ENCODE measurements at places on chromosomes 12 and 14.

DNA sequence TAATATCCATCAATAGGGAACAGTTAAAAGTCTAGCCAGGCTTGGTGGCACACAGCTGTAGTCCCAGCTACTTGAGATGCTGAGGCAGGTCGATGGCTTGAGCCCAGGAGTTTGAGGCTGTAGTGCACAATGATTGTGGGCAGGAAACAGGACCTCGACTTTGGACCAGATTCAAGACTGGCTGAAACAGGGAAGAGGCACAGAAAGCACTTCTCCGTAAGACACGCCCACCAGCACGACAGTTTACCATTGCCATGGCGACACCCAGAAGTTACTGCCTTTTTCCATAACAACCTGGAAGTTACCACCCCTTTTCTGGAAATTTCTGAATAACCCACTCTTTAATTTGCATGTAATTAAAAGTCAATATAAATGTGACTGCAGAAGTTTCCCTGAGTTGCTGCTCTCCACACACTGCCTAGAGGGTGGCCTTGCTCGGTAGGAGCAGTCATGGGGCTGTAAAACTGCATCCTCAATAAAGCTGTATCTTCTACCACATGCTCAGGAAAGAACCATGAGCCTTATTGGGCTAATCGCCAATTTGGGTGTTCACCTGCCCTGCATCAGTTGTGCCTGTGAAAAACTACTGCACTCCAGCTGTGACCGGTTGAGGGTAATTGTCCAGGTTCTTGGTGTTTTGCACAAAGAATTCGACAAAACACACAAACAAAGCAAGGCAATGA is 4.6 kb upstream of the LRRC23 start:
- no peak for DNase-seq

DNA sequence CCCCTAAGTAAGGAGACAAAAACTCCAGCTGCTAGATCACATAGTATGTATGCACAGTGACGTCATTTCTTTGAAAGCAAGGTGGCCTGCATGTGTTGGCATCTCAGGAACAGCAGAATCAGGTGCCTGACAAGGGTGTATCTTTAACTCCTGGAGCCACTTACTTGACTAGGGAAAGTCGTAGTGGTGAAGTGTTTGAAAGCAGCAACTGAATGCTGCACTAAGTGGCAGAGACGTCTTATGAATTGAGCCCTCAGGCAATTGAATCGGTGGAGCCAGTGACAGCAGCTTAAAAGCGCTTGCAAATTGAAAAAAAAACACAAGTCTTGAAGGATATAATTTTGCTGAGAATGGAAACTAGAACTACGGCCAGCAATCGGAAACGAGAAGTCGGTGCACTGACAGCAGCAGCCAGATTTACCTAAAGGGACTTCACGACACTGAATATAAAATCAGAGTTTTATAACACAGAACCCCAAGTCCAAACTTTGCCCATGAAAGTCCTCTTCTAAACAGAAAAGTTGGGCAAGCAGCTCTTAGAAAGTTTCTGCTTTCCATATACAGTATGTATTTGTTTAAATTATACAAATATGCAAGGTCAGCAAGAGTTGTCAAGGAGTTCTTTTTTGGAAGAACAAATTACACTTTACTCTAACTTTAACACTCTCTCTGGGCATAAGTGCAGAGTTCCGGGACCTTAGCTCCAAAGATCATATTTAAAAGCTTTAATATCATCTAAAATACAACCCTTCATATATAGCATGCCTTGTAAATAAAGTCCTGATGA is 1.1 kb downstream of the IGF1 start:
- no peak for DNase-seq

- no peak for DNase-seq
Observed at GRCh38 chr12:75712223-75712622, 200.8 kb upstream of the KRR1 start.

DNA sequence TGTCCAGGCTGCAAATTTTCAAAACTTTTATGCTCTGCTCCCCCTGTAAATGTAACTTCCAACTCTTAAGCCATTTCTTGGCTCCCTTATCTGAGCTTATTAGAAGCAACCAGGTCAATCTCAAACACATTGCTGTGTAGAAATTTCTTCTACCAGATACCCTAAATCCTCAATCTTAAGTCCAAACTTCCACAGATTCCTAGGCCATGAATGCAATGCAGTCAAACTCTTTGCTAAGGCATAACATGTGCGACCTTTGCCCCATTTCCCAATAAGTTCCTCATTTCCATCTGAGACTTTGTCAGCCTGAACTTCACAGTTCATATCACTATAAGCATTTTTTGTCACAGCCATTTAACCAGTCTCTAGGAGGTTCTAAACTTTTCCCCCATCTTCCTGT is 64.5 kb downstream of the TMTC3 start:
- DNase-seq = no peak

- no peak for DNase-seq
Observed at GRCh38 chr12:3962631-3963483, 89.7 kb upstream of the PARP11 start.

Measured in HAP-1 (cell line).